Karpas-422 (cell line): ENCODE measurements at places on chromosomes 13 and 19.
A peak's percentile ranks its signal among the peaks of the same experiment; 100 is the strongest.

GRCh38 chr19:11338121-11338520, 1.3 kb downstream of the RAB3D start:
- no peak for DNase-seq

DNA sequence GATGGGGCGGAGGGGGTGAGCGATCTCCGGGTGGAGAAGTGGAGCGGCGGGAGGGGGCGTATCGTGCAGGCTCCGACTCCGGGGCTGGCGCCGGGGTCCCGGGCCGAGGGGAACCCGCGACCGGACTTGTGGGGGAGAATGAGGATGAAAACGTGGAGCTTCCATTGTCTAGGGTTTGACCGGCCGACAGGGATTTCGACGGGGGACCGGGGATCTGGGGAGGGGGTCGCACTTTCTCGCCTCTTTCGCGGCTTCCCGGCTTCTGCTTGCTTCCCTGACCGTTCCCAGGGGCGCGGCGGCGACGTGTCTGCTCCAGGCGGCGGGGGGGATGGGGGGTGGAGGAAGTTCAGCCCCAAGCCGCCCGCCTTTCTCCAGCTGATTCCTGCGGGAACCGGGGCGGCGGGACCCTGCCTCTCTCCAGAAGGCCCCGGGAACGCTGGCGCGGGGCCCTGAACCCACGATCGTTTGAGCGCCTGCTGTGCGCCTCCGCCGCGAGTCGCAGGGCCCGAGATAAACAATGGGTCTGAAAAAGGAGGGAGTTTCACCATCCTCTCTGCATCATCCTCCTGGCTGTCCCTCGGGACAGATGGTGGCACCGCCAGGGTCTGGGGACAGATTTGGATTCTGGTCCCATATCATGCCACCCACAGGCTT, 790 bp downstream of the TPM4 start:
- DNase-seq: peak; percentile 62

GRCh38 chr13:109971006-109971405, 184.6 kb upstream of the IRS2 start:
- no peak for DNase-seq

GRCh38 chr13:29594303-29594709, 1.2 kb downstream of the SLC7A1 start:
- peak; percentile 71 for DNase-seq

- DNase-seq: no peak
Measured at GRCh38 chr19:1985588-1986356, 29.7 kb downstream of the BTBD2 start.

- DNase-seq: no peak
Measured at GRCh38 chr19:9865732-9866501, 30.8 kb downstream of the PIN1 start.

DNA sequence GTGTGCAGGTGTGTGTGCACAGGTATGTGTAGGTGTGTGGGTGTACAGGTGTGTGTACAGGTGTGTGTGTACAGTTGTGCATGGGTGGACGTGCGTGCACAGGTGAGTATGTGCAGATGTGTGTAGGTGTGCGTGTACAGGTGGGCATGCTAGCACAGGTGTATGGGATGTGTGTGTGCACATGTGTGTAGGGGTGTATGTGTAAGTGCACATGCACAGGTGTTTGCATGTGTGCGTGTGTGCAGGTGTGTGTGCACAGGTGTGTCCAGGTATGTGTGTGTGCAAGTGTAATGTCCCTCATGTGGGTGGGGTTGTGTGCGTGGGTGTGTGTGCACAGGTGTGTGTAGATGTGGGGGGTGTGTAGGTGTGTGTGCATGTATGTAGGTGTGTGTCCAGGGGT, 27.5 kb upstream of the TFDP1 start:
- DNase-seq: no peak

DNA sequence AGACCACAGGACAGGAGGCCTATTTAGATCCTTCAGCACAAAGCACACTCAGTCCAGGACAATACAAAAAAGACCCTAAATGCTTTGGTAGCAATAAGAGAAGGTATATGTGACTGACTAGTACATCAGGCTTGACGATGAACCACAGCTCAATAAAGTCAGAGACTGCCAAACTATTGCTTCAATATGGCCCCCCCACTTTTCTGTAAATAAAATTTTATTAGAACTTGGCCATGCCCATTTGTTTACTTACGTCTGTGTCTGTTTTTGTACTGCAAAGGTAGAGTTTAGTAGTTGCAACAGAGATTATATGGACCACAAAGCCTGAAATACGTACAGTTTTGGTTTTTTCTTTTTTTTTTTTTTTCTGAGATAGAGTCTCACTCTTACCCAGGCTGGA, 136.7 kb downstream of the IRS2 start:
- DNase-seq: no peak

GRCh38 chr13:26784704-26785639, 24.4 kb upstream of the GPR12 start:
- peak; percentile 92 for DNase-seq

- peak; percentile 67 for DNase-seq
Measured at GRCh38 chr13:41196620-41197019, 2.3 kb upstream of the KBTBD7 start.

DNA sequence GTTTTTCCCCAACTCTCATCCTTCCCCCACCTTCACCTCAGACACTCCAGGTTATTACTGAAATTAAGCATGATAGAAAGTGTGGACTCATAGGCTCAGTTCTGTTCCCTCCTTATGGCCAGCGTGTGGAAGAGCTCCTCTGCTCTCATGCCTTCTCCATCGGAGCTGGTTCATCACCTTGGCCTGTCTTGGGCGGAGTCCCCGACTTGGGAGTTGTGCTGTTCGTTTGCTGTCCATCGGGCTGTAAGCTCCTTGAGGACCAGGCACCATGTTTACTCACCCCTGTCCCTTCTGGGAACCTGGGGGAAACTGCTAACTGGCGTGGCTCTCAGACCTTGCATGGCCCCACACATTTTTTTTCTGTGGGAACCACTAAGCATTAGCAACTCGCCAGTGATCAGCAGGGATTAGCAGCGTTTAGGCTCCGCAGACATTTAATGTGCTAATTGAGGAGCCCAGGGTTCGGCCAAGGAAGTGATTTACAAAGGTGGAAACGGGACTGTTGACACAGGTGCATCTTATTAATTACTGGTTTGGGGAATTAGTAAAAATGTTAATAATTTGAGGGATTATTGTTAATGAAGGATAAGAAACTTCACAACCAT, 123.8 kb downstream of the TM9SF2 start:
- DNase-seq: no peak

DNA sequence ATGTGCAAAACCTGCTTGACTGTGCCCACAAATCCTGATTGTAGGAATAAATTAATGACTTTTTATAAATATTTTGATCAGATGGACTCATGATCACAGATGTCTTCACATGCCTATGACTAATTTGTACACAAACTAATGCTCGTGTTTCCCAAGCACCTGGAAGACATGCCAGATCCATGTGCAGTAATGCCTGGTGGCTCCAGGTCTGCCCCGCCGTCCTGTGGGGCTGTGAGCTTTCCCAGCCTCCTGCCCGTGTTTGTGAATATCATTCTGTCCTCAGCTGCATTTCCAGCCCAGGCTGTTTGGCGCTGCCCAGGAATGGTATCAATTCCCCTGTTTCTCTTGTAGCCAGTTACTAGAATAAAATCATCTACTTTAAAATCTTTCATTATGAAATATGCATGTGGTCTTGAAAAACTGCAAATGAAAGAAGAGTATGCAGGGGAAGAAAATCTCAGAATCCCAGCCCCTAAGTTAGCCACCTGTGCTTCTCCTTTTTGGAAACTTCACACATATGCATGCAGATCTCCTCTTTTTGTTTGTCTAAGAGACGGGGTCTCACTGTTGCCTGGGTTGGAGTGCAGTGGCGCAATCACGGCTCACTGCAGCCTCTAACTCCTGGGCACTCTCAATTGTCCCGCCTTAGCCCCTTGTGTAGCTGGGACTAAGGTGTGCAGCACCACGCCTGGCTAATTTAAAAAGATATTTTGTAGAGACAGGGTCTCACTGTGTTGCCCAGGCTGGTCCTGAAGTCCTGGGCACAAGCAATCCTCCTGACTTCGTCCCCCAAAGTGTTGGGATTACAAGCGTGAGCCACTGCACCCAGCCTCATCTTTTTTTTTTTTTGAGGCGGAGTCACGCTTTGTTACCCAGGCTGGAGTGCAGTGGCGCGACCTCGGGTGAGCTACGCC, 6.2 kb downstream of the RPL28 start:
- DNase-seq: no peak

DNA sequence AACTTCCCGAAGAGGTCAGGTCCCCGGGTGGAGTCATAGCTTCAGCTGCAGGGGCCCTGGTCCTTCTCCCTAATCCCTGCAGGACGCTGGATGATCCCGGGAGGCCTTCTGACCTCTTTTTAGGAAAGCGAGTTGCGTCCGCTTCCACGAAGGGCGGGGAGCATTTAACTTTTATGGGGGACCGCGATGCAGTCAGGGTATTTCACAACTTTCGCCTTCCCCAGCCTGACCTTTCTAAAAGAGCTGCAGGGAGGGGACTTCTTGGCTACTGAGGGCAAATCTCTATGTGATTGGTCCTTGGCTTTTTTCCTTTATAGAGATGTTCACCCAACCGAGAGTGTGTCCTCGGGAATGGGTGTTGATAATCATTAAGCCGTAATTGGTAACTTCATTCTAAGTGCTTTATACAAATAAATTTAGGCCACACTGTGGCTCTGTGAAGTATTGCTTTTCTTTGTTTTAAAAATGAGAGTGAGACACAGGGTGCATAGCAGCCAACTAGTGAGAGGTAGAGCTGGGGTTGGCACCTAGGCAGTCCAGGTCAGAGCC, 778 bp downstream of the ZNF230 start:
- DNase-seq: peak; percentile 62

- DNase-seq: no peak
Measured at GRCh38 chr19:34085336-34085735, 87.0 kb upstream of the LSM14A start.

DNA sequence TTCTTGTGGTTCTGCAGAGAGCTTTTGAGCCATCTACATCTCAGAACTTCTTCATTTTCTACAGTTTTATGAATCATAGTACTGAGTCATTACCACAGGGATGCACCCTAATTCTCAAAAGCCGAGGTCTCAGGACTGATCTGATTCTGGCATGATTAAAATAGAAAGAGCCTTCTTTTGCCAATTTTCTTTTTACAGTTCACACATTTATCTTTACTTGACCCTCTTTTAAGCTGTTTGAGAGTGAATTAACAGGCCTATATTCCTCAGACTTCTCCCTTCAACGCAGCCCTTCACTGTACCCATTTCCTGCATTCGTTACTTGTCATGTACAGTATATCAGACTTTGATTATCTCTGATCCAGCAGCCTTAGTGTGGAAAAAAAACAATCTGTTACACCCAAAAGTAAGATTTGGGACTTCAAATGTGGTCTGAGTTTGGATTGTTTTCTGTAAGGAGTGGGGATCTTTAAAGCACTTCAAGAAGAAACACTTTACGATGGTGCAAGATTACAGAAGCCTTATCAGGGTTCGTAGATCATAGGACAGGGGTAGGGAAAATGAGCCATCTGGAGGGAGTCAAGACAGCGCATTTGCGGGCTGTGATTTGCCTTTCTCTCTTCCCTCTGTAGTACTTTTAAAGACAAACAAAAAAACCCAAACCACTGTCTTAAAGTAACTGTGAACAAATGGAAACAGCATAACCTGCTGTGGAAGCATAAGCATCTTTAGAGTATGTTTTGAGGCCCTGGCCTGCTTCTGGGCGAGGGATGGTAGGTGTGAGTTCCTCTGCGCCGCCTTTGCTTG, 15.3 kb upstream of the GPR183 start:
- DNase-seq: peak; percentile 57

- no peak for DNase-seq
Measured at GRCh38 chr13:38361542-38362262, 12.1 kb downstream of the UFM1 start.

DNA sequence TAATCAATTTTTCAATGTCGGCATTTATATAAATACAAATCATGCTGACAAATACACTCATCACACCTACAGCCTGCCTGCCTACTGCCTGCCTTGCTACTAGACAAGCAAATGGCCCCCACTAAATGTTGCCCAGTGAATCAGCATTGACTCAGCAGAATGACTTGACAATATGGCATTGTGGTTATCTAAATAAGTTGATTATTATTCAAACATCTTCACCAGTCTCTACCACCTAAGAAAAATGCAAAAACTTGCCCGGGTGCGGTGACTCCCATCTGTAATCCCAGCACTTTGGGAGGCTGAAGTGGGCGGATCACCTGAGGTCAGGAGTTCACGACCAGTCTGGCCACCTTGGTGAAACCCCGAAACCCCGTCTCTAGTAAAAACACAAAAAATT, 296.1 kb downstream of the PCDH9 start:
- no peak for DNase-seq

GRCh38 chr19:18306888-18307260, 16.0 kb downstream of the LSM4 start:
- no peak for DNase-seq

DNA sequence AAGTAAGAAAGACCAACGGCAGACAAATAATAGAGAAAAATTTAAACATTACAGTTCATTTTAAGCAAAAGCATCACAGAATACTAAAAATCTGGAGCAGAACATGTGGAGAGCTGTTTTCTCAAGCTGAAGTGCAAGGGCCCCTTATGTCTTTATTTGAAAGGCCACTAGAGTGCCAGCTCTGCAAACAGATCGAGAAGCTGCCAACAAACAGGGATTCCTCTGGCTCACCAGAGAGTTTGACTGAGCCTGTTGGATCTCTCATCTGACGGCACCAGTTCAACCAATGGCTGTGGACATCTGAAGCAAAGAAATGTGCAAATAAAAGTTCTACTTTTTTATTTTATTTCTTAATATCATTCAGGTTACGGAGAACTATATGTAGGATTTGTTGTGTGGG, 119.7 kb downstream of the COL4A2 start:
- DNase-seq: no peak

DNA sequence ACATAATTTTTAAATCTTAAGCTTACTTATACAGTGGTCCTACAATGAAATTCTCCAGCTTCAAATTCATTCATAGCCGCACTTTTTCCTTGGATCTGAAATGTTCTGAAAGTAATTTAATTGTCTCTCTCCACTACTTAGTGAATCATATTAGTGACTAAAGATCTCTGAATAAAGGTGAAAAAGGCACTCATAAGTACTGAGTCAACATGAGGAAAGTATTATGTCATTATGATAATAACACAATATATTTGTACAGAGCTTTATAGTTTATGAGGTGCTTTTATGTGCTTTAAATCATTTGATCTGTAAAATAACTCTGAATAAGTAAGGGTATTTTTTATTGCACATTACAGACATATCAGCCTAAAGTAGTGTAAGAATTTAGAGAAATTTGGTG, 628.2 kb upstream of the SLITRK5 start:
- DNase-seq: no peak

DNA sequence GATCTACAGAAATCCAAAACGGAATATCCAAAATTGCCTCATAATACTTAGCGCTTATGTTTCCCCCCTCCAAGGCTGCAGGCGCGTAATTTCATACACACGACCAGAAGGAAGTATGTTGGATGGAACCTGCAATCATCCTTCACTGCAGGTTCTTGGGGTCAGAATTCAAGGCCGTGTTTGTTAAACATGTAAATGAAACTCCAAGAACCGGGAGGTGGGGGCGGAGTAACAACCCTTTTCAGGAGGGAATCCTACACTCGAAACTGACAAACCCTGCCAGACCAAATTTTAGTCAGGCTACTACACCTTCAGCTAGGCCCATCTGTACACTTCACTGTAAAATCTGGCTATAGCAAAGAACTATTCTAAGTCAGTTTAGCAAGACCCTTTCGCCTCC, 1.3 kb downstream of the ZNF607 start:
- DNase-seq: no peak
